LNCaP clone FGC (cell line): ENCODE measurements at places on chromosomes 1 and 21.
A peak's percentile ranks its signal among the peaks of the same experiment; 100 is the strongest.

DNA sequence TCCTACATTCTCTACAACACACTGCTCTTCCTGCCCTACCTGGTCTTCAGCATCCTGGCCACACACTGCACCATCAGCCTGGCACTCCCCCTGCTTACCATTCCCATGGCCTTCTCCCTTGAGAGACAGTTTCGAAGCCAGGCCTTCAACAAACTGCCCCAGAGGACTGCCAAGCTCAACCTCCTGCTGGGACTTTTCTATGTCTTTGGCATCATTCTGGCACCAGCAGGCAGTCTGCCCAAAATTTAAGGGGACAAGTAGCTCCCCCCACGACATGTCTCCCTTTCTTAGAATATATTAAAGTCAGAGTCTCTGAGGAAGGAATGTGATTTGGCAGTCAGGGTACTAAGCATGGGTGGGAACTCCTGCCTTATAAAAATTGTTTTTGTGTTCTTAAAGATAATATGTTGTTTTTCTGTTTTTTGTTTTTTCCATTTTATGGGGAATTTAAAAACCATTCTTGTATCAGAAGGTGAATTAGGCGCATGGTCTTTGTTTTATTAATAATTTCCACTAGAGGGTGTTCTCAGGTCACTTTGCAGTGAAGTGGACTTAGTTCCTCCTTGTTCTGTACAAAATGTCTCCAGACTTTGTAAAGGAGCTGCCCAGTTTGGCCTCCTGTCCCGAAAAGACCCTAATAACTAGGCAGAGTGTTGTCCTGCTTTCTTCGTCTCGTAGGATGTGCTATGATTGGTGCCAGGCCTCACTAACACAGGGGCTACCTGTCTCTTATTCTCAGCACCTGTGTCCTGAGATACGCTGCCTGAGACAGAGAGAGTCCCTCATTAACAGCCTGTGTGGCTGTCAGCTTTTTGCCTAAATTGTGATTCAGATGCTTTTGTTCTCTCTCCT, 13.1 kb downstream of the UBIAD1 start:
- DNase-seq = no peak

DNA sequence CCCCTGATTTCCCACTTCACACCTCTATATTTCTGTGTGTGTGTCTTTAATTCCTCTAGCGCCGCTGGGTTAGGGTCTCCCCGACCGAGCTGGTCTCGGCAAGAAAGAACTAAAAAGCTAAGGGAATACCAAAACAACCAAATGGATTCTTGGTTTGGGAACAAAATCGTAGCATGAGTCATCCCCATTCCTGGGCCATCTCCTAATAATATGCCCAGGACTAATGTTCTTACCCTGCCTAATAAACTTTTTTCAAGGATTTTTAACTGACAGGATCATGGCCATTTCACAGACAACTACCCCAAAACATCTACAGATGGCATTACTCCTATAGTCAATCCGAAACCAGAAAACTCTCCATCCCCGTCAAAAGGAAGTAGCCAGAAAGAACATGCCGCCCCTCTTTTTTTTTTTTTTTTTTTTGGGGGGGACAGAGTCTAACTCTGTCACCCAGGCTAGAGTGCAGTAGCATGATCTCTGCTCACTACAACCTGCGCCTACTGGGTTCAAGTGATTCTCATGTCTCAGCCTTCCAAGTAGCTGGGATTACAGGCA, 4.1 kb upstream of the HPDL start:
- no peak for DNase-seq

DNA sequence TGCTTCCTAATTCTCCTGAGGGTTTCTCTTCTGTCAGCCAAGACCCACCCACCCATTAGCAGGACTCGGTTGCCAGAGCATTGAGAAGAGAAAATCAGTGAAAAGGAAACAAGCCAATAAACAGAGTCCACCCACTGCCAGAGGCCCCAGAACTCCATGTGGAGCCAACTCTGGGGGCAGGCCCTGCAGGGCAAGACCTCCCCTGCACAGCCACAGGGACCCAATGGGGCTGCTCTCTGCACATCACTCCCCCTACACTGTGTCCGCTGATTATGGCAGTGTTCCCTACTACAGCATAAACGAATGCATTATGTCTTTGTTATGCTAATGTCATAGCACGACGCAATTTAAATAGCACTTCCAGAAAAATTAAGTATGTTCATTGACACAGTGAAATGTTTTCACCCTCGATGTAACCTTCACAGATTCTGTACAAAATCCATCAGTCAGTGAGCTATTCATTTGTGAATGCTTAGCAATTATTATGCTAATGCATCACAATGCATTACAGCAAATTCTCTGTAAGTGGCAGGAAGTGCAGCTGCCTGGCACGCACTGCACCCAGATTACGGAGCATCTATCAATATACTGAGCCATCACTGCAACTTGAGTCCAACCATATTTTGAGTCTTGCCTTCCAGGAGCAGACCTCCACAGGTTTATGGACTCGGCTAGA, 56.4 kb downstream of the GRIK3 start:
- no peak for DNase-seq

DNA sequence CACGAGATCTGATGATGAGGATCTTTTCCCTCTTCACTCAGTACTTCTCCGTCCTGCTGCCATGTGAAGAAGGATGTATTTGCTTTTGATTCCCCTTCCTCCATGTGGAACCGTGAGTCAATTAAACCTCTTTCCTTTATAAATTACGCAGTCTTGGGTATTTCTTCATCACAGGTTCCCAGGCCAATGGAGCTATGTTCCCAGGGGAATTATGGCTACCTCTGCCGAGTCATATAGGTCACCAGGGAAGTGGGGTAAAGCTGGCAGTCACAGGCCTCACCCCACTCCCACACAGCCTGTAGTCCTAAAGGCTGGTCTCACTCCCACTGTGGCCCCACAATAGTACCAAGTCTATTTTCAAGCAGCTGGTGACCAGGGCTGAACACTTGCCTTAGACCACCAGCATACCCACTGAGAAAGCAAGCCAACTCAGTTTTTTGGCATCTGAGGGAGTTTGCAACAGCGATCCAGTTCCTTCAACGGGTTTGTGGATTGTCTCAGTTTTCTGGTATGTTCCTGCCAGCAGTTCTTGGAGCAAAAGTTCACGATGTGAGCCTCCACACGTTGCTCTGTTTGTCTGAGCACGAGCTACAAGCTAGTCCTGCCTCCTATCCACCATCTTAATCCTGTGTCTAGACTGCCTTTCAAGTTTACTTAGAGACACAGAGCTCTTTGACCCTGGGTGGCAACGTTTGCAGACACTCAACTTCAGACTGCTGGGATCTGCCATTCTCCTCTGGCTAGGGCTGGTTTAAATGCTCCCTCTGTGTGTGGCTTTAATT, 104.5 kb downstream of the CENPF start:
- no peak for DNase-seq

- peak; percentile 64 for DNase-seq
These were observed 58.8 kb upstream of the C1orf115 start for GRCh38 chr1:220631238-220631815.

- DNase-seq = no peak
These were observed 46.6 kb downstream of the NTNG1 start for GRCh38 chr1:107187399-107187798.

DNA sequence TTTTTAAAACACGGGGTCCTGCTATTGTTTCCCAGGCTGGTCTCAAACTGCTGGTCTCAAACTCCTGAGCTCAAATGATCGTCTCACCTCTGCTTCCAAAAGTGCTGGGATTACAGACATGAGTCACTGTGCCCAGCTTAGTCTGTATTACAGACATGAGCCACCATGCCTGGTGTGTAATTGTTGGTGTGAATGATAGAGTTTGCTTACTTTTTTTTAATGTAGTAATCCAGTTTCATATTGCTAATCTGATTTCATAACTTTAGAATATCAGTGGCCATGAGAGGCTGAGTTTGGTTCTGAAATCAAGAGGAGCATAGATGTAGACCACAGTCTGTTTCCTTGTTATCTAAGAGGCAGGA, 3.4 kb downstream of the EPB41 start:
- DNase-seq = no peak

GRCh38 chr21:45518742-45519141, 23.5 kb downstream of the SLC19A1 start:
- DNase-seq = no peak

DNA sequence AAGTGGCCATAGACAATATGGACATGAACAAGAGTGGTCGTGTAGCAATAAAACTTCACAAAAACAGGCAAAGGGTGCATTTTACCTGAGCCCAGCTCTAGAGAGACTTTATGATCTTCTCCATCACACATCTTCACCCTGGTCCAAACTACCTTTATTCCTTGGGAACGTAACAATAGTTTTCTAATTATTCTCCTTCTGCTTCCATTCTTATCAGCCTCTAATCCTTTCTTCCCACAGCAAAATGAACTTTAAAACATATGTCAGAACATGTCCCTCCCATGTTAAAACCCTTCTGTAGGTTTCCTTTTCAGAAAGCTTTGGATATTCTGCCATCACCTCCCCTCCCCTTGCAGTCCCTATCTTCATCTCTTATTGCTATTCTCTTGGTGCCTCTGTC, 395.2 kb upstream of the PLXNA2 start:
- no peak for DNase-seq

GRCh38 chr1:76186554-76187170, 112.1 kb downstream of the ST6GALNAC3 start:
- no peak for DNase-seq

GRCh38 chr1:150049926-150050325, 17.6 kb upstream of the VPS45 start:
- no peak for DNase-seq

DNA sequence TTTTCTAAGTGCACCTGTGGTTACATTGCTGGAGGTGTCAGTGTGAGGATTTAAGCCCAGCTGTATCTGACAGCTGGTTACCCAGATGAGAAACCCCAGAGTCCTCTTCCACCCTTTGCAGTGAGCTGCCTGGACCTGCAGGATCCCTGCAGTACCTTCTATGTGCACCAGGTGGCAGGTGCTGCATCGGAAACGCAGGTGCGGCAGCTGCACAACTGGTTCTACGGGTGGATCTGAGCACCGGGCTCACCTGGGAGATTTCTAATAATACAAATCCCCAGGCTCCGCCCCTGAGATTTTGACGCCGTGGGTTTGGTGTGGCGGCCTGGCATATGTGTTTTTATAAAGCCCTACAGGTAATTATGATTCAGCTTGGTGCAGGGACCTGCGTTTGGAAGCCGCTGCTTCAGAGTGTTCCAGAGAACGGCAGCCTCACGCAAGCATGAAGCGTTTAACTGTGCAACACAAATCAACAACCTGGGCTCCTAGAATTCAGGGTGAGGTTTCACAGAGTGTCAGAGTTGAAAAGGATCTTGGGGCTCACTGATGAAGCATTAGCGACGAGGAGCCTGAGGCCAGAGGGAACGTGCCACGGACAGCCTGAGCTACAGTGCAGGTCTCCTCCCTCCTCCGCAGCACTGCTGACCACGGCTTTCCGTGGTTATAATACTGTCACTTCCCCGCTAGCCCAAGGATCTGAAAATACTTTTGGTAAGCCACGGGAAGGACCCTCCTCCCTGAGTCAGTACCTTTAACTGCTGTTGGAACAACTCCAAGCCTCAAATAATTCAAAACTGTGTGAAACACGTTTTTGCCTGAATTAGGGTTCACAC, 96.7 kb upstream of the TRABD2B start:
- peak; percentile 71 for DNase-seq

DNA sequence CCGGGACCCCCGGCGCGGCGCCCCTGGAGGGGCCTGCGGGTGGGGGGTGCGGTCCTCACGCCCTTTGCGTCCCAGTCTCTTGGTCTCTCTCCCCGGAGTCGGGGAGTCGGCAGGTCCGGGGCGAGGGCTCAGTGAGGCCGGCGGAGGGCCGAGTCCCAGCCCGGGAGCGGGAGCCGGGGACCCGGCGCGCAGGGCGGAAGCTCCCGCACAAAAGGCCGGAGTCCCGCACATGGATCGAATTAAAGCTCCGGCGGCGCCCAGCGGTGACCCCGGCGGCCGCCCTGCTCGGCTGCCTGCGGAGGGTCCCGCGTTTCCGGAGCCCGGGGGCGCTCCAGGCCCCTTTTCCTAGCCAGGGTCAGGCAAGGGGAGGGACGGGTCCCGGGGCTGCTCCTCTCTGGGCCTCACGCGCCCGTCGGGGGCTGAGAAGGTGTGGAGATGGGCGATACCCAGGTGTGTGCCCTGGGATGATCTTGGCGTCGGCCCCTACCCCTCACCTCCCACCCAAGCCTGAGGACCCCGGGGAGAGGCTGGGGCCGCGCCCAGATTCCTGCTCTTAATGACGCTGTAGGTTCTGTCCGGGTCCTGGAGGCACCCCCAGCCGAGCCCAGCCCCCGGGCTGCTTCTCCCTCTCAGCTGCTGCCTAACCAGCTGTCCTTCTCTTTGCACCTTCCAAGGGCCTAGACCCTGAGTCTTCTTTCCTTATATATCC, 512 bp downstream of the FBLIM1 start:
- DNase-seq = no peak

DNA sequence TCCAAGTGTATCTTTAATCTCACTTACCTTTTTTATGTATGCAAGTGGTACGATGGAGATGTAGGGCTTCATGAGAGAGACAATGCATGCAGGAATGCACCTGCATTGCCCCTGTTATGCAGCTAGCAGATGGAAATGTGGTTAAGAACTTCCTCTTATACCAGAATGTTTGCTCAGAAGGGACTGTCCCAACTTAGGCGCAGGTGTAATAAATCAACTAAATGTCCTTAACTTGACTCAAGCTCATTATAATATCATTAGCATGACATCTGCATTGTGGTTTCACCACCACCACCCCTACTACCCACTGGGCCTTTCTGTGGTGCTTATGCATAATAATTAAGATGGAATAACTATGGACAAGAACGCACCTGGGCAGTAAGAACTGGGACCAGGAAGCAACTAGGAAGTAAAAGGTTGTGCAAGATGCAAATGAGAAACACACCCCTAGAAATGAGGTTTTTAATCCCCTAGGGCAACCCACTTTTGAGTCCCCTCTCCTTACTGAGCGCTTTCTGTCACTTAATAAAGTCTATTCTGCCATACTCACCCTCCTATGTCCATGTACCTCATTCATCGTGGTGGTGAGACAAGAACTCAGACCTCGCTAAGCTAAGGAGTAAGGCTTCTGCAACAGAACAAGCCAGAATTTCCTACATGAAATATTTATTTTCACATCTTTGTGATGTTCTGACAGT, 1103.3 kb upstream of the B3GALT2 start:
- DNase-seq = no peak

GRCh38 chr1:205141236-205142101, 19.7 kb upstream of the RBBP5 start:
- DNase-seq = peak; percentile 62

DNA sequence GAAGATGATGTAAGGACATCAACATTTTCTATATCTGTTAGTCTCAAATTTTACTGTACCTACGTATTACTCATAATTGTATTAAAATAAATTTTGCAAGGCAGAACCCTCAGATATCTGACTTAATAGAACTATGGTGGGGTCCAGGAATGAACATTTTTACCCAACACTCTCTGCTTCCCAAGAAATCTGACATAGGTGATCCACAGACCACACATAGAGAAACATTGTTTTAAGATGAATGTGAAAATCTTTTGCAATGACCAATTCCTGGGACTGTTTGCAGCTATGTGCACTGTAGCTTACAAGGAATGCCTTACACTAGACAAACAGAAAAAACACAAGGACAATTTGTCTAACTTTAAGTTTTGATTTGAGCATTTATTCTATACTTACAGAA, 645.6 kb upstream of the ADGRL2 start:
- no peak for DNase-seq
